ENCODE measurements at places on chromosomes 13 and 19. TPM values are rescaled to one million over a fixed set of nuclear protein-coding genes. Genes with fewer than 3 reads are reported as not detected.

DNA sequence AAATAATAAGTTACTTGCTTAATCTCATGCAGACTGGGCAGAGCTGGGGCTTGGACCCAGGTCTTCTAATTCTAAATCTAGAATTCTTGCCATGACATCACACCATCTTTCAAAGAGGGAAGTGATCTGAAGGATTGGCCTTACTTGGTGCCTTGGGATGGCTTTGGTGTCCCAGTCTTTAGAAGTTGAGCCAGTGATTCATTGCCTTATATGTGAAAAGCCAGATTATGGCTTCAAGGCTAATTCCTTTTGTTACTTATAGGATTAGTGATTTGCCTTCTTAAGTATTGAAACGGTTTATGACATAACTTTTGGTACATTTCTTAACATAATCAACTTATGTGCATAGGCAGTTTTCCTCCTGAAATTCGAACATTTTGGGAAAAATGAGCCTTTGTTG lies 14.9 kb downstream of the COG3 start:
- no peak for DNase-seq
- no peak overlapping the region for H3K4me3 ChIP-seq
- H3K27ac ChIP-seq, result no peak overlapping the region

GRCh38 chr13:70630247-70630646 lies 522.0 kb upstream of the KLHL1 start:
- DNase-seq, result no peak
- no peaks in the 10 kb centered on the region for H3K4me1 ChIP-seq
- no peak overlapping the region for H3K4me3 ChIP-seq
- no peak overlapping the region for H3K27ac ChIP-seq

DNA sequence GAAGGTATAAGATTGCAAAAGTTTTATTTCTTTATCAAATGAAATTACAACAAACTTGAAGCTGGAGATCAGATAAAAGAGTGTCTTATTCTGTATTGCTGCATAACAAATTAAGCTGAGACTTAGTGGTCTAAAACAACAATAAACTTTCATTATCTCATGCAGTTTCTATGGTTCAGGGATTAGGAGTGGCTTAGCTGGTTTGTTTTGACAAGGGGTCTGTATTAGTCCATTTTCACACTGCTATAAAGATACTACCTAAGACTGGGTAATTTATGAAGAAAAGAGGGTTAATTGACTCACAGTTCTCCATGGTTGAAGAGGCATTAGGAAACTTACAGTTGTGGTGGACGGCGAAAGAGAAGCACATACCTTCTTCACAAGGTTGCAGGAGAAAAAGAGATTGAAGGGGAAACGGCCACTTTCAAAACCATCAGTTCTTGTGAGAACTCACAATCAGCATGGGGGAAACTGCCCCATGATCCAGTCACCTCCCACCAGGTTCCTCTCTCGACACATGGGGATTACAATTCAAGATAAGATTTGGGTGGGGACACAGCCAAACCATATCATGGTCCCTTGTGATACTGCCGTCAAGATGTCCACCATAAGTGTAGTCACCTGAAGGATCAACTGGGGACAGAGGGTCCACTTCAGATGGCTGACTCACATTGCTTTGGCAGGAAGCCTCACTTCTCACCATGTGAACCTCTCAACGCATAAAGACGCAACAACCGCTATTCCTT lies 97.8 kb downstream of the RNF17 start:
- H3K4me1 ChIP-seq, result no peaks in the 10 kb centered on the region
- H3K36me3 ChIP-seq, result no peaks in the 10 kb centered on the region
- no peak overlapping the region for H3K27ac ChIP-seq

DNA sequence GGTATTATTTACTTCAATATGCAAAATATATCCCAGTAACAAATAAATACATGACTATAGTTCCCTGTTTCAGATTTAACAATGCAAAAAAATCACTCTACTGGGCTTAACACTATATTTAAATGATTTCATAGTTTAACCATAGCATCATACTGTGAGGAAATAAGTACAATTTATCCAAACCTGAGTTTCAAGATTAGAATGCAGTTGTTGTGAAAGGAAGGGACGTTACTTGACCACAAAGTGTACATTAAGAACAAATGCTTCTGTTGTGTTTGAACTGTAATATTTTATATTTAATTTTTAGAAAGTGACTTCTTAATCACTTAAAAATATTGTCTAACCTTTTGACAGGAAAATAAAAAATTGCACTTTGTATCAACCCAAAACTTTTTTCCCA lies 1747.9 kb upstream of the SPRY2 start:
- no peak overlapping the region for H3K27ac ChIP-seq
- DNase-seq, result no peak
- no peak overlapping the region for H3K4me3 ChIP-seq
- no peaks in the 10 kb centered on the region for H3K4me1 ChIP-seq
- H3K27me3 ChIP-seq, result no peaks in the 10 kb centered on the region

- no peak overlapping the region for H3K27ac ChIP-seq
- no peaks in the 10 kb centered on the region for H3K36me3 ChIP-seq
- H3K4me3 ChIP-seq, result no peak overlapping the region
- DNase-seq, result no peak
- peaks cover 21% of the 10 kb centered on the region for H3K27me3 ChIP-seq
Observed at GRCh38 chr19:33290956-33291622, 11.2 kb downstream of the CEBPA start.

DNA sequence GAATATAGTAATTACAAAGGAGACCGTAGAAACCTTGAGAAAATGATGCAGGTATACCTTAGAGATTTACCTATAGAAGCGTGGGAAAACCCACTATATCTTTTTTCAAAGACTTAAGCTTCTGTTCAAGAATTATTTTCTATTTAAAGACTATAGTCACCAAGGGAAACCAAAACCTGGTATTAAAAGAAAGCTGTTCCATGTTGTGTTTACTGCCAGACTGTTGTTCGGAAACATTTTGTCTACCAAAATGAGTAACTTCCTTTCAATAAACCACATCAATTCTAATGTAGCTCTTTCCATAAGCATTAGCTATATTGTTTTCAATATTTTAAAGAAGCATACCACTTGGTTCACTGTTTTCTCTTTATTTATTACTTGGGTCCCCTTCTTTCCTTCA lies 182.9 kb upstream of the SLITRK6 start:
- no peaks in the 10 kb centered on the region for H3K4me1 ChIP-seq
- H3K4me3 ChIP-seq, result no peak overlapping the region
- no peaks in the 10 kb centered on the region for H3K27me3 ChIP-seq
- no peak for DNase-seq
- no peaks in the 10 kb centered on the region for H3K36me3 ChIP-seq
- no peak overlapping the region for H3K27ac ChIP-seq

DNA sequence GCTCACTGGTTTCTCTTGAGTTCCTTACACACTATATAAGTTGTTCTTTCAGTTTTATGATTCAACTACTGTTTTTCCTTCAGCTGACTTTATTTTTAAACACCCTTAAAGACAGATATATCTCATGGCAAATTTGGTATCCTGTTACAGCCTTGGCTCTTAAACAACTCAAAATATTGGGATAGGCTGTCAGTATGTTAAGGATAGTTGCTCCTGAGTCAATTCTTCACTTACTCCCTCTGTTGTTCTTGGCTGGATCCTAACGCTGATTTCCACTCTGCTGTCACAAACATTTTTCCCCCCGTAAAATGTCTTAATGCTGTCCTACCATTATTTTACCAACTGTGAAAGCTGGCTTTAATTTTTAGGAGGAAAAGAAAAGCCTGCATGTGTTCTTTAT lies 1.2 kb downstream of the KCNRG start:
- H3K4me1 ChIP-seq, result peaks cover 8% of the 10 kb centered on the region
- H3K4me3 ChIP-seq, result no peak overlapping the region
- no peak overlapping the region for H3K27ac ChIP-seq

DNA sequence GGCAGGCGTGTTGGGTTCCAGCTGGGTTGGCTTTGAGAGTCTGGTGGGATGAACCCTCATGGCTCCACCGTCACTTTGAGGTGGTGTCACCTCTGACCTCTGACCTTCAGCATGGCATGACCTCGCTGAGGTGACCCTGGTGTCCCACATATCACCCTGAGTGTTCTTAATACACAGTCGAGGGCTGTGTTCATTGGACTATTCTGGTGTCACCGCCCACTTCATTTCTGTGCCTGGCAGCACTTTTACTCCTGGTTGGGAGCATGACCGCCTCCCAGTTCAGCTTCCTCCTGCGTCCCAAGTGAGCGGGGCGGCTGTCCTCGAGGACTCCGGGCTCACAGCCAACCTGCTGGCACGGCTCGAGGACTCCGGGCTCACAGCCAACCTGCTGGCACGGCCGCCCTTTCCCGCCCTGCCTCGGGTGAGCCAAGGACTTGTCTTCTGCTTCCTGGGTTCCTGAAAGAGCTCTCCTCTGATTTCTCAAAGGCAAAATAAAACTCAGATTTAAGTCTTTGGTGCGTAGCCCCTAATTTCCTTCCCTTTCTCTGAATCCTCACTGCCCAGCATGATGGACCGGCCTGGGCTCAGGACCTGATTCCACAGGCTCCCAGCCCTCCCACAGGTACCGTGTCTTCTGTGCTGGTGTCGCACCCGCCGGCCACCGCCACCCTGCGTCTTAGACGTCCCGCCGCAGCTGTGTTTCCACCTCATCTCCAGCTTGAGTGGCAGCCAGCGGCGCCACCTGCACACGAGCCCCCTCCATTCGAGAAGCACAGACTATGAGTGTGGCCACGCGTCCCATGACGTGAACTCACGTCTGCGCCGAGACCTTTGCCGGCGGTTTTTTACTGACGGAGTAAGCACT lies 10.4 kb downstream of the ATP4B start:
- no peak for DNase-seq
- peaks cover 1% of the 10 kb centered on the region for H3K36me3 ChIP-seq
- peaks cover 2% of the 10 kb centered on the region for H3K4me1 ChIP-seq
- no peak overlapping the region for H3K4me3 ChIP-seq

DNA sequence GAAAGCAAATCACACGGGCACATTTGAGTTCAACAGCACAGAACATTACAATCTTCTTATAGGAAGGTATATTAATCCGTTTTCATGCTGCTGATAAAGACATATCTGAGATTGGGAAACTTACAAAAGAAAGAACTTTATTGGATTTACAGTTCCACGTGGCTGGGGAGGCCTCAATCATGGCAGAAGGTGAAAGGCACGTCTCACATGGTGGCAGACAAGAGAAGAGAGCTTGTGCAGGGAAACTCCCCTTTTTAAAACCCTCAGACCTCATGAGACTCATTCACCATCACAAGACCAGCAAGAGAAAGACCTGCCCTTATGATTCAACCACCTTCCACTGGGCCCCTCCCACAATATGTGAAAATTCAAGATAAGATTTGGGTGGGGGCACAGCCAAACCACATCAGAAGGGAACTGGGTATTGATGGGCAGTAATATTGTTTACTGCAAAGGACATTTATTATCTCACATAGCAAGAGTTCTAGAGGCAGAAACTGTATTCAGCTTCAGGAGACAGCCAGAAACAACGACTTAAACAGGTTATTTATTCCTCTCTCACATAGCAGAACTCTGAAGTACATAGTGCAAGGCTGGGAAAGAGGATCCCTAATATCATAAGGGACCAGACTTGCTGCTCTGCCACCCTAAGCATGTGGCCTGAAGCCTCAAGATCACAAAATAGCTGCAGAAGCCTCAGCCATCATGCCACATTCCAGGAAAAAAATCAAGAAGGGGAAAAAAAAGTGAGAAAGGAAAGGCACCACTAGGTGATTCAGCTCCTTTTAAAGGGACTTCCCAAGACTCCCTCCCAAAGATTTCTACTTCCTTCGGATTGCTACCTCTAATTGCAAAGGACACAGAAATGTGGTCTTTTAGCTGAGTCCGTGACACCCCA lies 23.1 kb downstream of the FXYD5 start:
- H3K4me1 ChIP-seq, result no peaks in the 10 kb centered on the region
- H3K27me3 ChIP-seq, result peaks cover 2% of the 10 kb centered on the region
- H3K4me3 ChIP-seq, result no peak overlapping the region
- no peaks in the 10 kb centered on the region for H3K36me3 ChIP-seq
- H3K27ac ChIP-seq, result no peak overlapping the region
- no peak for DNase-seq

DNA sequence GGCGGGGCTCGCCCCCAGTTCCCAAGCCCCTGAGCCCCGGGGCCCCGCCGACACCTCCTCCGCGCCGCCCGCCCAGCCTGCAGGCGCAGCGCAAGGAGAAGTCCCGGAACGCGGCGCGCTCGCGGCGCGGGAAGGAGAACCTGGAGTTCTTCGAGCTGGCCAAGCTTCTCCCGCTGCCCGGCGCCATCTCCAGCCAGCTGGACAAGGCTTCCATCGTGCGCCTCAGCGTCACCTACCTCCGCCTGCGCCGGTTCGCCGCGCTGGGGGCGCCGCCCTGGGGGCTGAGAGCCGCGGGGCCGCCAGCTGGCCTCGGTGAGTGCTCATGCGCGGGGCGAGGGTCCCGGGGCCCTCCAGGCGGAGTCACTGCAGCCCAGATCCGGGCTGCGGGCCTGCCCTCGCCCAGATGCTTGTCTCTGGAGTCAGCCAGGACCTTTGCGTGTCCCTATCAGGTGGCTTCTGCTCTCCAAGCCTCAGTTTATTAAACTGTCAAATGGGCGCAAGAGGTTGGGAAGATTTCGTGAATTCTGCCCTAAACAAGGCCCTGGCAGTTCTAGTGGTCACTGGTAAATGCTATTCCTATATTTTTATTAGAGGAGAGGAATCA lies 2.0 kb downstream of the NPAS1 start:
- no peak for DNase-seq
- H3K27me3 ChIP-seq, result peaks cover 48% of the 10 kb centered on the region
- peaks cover 4% of the 10 kb centered on the region for H3K4me1 ChIP-seq

DNA sequence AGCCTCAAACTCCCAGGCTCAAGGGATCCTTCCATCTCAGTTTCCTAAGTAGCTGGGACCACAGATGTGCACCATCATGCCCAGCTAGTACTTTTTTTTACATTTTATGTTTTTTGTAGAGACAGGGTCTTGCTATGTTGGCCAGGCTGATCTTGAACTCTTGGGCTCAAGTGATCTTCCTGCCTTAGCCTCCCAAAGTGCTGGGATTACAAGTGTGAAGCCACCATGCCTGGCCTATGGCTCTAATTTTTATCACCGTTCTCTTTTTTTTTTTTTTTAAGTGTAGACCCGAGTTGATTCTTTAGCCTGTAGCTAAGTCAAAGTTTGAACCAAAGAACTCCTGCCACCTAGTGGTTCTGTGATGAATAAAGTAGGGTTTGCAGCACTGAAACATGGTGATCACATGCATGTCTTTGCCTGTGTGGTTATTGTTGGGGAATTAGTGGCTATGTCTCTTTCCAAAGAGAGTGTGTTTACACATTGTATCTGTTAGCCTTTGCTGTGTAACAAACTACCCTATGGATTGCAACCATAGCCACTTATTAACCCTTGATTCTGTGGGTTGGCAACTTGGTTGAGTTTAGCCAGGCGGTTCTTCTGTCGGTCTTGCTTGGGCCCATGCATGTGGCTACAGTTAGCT lies 11.6 kb downstream of the NFILZ start:
- H3K36me3 ChIP-seq, result no peaks in the 10 kb centered on the region
- H3K4me1 ChIP-seq, result peaks cover 6% of the 10 kb centered on the region

The PTH2 gene
- not detected for total RNA-seq

The SHISA7 gene
- total RNA-seq, result not detected

The CTXN1 gene
- 0.56 TPM for total RNA-seq

The STOML3 gene
- not detected for total RNA-seq

The C13orf42 gene
- not detected for total RNA-seq
